ENCODE measurements at places on chromosomes 16 and 17. TPM values are rescaled to one million over a fixed set of nuclear protein-coding genes. Genes with fewer than 3 reads are reported as not detected.

Gene TAC4
- 1.9 TPM for polyA plus RNA-seq

Gene ZNF385C
- polyA plus RNA-seq: not detected

- DNase-seq: no peak
Observed at GRCh38 chr17:30210366-30210765, 25.1 kb downstream of the SLC6A4 start.

GRCh38 chr17:47729476-47729875 is 3.6 kb upstream of the TBX21 start:
- no peak for DNase-seq

DNA sequence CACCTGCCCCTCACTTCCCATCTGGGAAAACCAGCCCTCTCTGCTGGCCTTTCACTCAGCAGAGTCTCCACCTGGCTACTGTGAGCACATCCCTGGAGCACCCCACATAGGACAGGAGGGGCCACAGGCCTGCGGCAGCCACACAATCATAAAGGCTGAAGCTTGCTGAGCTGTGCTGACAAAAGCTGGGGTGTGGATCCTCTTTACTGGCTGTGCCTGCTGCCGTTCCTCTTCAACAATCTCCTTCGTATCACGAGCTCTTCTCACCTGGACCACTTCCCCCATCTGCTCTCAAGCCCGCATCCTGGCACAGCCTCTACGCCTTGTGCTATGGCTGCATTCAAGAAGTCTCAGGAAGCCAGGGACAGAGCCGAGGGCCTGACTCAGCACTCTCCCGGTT is 86.1 kb downstream of the ZNF778 start:
- DNase-seq: no peak
